Activated CD8-positive, alpha-beta T cell treated with anti-CD3 and anti-CD28 coated beads for 36 hours (primary cell): ENCODE measurements at places on chromosomes 16 and 17. TPM values are rescaled to one million over a fixed set of nuclear protein-coding genes. Genes with fewer than 3 reads are reported as not detected.
A peak's percentile ranks its signal among the peaks of the same experiment; 100 is the strongest.

- no peak overlapping the region for H3K27ac ChIP-seq
- no peaks in the 10 kb centered on the region for H3K27me3 ChIP-seq
- peaks cover 22% of the 10 kb centered on the region for H3K36me3 ChIP-seq
- no peak overlapping the region for H3K4me3 ChIP-seq
- peaks cover 4% of the 10 kb centered on the region for H3K4me1 ChIP-seq
- no peak for DNase-seq
Measured at GRCh38 chr17:37221865-37222264, 153.9 kb upstream of the C17orf78 start.

Gene GPR142
- not detected for total RNA-seq

DNA sequence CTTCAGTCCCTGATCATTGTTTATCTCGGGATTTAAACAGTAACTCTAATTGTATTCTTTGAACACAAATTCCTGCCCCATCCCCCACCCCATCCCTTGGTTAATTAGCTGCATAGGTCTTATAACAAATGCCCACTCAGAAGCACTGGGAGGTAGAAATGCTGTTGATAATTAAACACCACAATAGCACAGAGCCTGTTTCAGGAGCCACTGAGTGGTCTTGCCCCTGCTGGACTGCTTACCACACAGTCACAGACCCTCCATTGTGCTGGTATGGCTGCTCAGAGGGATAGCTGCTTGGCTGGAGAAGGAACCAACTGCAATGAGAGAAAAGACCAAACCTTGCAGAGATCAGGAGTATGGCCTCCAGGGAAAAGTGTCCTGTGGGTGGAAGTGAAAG is 214.1 kb downstream of the ANKFN1 start:
- H3K4me1 ChIP-seq: no peaks in the 10 kb centered on the region
- no peak overlapping the region for H3K4me3 ChIP-seq
- DNase-seq: no peak

Gene KRTAP9-8
- not detected for total RNA-seq

Gene CACNG1
- total RNA-seq: not detected

- H3K4me1 ChIP-seq: peaks cover 6% of the 10 kb centered on the region
- H3K27me3 ChIP-seq: no peaks in the 10 kb centered on the region
- no peak for DNase-seq
- peaks cover 42% of the 10 kb centered on the region for H3K36me3 ChIP-seq
- no peak overlapping the region for H3K27ac ChIP-seq
Measured at GRCh38 chr17:2181897-2182448, 121.6 kb downstream of the SMG6 start.

- H3K36me3 ChIP-seq: no peaks in the 10 kb centered on the region
- no peak overlapping the region for H3K27ac ChIP-seq
- no peak for DNase-seq
- no peak overlapping the region for H3K4me3 ChIP-seq
- no peaks in the 10 kb centered on the region for H3K4me1 ChIP-seq
- H3K27me3 ChIP-seq: no peaks in the 10 kb centered on the region
Measured at GRCh38 chr16:49510654-49511305, 137.2 kb downstream of the C16orf78 start.

GRCh38 chr17:66727634-66728570 is 107.0 kb upstream of the CACNG5 start:
- no peaks in the 10 kb centered on the region for H3K27me3 ChIP-seq
- peaks cover 5% of the 10 kb centered on the region for H3K4me1 ChIP-seq
- H3K27ac ChIP-seq: no peak overlapping the region
- DNase-seq: peak; percentile 66
- H3K36me3 ChIP-seq: peaks cover 11% of the 10 kb centered on the region

Gene SRCIN1
- total RNA-seq: 1.1 TPM

DNA sequence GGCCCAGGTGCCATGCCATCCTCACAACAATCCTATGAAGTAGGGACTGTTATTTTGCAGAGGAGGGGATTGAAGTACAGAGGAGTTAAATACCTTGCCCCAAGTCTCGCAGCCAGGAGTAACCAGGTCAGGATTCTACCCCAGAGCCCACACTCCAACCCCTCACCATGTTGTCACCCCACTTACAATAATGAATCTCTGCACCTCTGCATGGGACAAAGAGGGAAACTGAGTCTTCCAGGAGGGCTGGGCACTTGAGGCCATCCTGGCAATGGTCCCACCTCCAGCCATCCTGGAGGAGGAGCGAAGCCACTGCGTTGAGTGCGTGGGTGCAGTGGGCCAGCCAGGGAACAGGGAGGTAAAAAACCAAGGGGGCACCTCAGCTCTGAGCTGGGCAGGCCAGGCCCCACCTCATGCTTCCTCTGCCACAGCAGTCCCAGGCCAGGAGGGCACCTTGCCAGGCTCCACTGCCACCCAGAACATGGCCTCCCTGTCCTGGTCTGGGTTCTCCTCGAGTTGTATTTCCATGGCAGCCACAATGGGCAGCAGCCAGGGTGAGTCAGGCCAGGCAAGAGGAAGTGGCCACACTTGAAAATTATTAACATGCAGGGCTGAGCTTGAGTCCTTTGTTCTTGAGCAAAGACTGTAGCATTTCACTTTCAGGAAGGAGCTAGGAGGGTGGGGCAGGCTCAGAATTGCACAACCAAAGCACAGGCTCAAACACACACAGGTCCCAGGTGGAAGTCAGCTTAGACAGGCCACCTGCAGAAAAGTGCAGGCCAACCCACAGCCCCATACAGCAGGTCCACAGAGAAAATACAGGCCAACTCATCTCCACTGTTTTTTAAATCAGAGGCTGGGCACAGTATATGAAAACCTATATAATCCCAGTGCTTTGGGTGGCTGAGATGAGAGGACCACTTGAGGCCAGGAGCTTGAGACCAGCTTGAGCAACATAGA is 52.1 kb downstream of the CUEDC1 start:
- H3K36me3 ChIP-seq: no peaks in the 10 kb centered on the region
- DNase-seq: no peak
- no peaks in the 10 kb centered on the region for H3K27me3 ChIP-seq
- peaks cover 5% of the 10 kb centered on the region for H3K4me1 ChIP-seq
- H3K27ac ChIP-seq: no peak overlapping the region

Gene ADAP2
- total RNA-seq: 0.92 TPM

- no peak for DNase-seq
- no peaks in the 10 kb centered on the region for H3K36me3 ChIP-seq
- no peak overlapping the region for H3K4me3 ChIP-seq
- no peaks in the 10 kb centered on the region for H3K4me1 ChIP-seq
Measured at GRCh38 chr17:8681170-8681949, 50.8 kb upstream of the MYH10 start.

Gene ABHD15
- total RNA-seq: 9.7 TPM

Gene HNF1B
- 0.59 TPM for total RNA-seq

GRCh38 chr16:67190041-67190440 is at the start of gene EXOC3L1:
TSS of gene EXOC3L1 (minus strand) at chr16:67190136. CDS start at chr16:67189676, 460 bp downstream.
- peaks cover 7% of the 10 kb centered on the region for H3K27me3 ChIP-seq
- no peak within 1 kb of the TSS for H3K4me3 ChIP-seq
- peaks cover 36% of the 10 kb centered on the region for H3K4me1 ChIP-seq
- no peak within 1 kb of the TSS for H3K27ac ChIP-seq
- no peak for DNase-seq

Gene TCAP
- 1.3 TPM for total RNA-seq

- H3K36me3 ChIP-seq: peaks cover 40% of the 10 kb centered on the region
- peak overlapping the region; percentile 35 for H3K27ac ChIP-seq
- H3K27me3 ChIP-seq: no peaks in the 10 kb centered on the region
Measured at GRCh38 chr17:64357191-64357981, 33.3 kb downstream of the PECAM1 start.

DNA sequence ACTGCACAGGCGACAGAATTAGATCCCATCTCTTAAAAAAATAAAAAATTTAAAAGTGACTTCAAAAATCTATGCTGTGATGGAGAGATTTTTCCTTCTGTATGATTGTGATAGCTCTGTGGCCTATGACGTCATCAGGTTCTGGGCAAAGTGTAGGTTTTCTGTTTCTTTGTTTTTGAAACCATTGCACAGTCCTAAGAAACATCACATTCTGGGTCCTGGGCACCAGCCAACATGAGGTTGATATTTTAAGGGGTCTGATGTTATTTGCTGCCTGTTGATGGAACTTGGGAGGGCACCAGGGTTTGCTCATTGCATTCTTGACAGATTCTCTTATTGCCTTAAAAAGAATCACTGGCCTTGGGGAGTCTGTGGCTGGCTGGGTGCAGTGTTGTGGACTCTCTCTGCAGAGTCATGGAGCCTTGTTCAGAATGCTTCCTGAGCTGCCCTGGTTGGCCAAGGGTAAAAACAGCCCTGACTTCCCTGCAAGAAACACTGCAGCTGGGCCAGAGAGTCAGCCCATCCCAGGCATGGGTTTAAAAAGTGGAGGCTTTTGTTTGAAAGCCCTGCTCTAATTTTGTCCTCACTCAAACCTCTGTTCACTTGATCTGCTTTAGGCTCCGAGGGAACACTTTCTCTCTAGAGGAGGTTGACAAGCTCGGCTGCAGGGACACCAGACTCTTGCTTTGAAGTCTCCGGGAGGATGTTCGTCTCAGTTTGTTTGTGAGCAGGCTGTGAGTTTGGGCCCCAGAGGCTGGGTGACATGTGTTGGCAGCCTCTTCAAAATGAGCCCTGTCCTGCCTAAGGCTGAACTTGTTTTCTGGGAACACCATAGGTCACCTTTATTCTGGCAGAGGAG is 10.5 kb upstream of the CYLD start:
- no peaks in the 10 kb centered on the region for H3K36me3 ChIP-seq
- H3K27ac ChIP-seq: peak overlapping the region; percentile 48

- H3K27ac ChIP-seq: peak overlapping the region; percentile 5
- H3K27me3 ChIP-seq: no peaks in the 10 kb centered on the region
- peaks cover 33% of the 10 kb centered on the region for H3K4me1 ChIP-seq
- no peak overlapping the region for H3K4me3 ChIP-seq
- no peak for DNase-seq
Measured at GRCh38 chr17:2283302-2283701, 20.3 kb downstream of the SMG6 start.

DNA sequence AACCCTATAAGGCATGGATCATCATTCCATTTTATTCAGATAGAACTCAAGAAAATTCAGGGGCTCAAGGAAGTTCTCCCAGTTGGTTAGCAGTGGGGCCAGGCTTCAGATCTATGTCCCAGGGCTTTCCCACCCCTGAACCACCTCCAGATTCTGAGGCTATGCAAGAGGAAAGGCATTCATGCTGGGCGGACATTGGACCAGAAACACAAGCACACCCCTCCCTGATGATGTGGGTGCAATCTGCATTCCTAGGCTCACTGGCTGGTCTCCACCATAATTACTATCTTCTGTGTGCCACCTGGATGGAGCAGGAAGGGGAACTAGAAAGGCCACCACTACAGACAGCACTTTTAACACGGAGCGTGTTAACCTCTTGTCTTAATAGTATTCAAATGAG is 63.2 kb upstream of the ASIC2 start:
- peaks cover 8% of the 10 kb centered on the region for H3K27me3 ChIP-seq
- H3K4me1 ChIP-seq: no peaks in the 10 kb centered on the region
- no peak overlapping the region for H3K27ac ChIP-seq
- DNase-seq: no peak
- H3K36me3 ChIP-seq: no peaks in the 10 kb centered on the region
- no peak overlapping the region for H3K4me3 ChIP-seq

- DNase-seq: no peak
- no peaks in the 10 kb centered on the region for H3K4me1 ChIP-seq
- peaks cover 1% of the 10 kb centered on the region for H3K27me3 ChIP-seq
- no peaks in the 10 kb centered on the region for H3K36me3 ChIP-seq
- no peak overlapping the region for H3K27ac ChIP-seq
Measured at GRCh38 chr17:13182854-13183253, 165.0 kb upstream of the ELAC2 start.

- H3K4me3 ChIP-seq: no peak overlapping the region
- H3K36me3 ChIP-seq: no peaks in the 10 kb centered on the region
Measured at GRCh38 chr16:82368041-82368440, 198.0 kb upstream of the MPHOSPH6 start.

DNA sequence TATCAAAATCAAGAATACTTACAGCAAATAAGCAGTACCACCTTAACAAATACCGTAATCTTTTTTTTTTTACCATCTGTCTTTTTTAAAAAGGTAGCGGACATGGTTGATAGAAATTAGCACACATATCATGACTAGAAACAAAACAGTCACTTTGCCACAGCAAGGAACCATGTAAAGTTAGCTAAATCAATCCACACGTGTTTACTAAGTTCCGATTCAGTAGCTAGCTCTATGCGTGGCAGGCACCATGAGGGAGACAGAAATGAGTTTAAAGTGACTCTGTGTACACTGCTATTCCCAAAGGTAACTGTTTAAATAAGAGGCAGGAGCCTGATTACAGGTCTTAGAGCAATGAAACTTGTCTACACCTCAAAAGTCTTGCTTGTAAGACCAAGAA is 108.6 kb downstream of the XYLT1 start:
- H3K36me3 ChIP-seq: peaks cover 9% of the 10 kb centered on the region
- H3K27me3 ChIP-seq: no peaks in the 10 kb centered on the region
- H3K4me1 ChIP-seq: peaks cover 86% of the 10 kb centered on the region
- no peak overlapping the region for H3K27ac ChIP-seq
- H3K4me3 ChIP-seq: no peak overlapping the region

GRCh38 chr16:66976746-66977145 is 11.6 kb upstream of the CES4A start:
- no peaks in the 10 kb centered on the region for H3K36me3 ChIP-seq
- DNase-seq: no peak
- peaks cover 39% of the 10 kb centered on the region for H3K4me1 ChIP-seq
- peaks cover 4% of the 10 kb centered on the region for H3K27me3 ChIP-seq
- H3K4me3 ChIP-seq: peak overlapping the region; percentile 26
- H3K27ac ChIP-seq: no peak overlapping the region

Gene GSPT1
- total RNA-seq: 202 TPM

Gene CCL8
- total RNA-seq: not detected

GRCh38 chr16:58128181-58128631 is 975 bp downstream of the CFAP20 start:
- peak overlapping the region; percentile 90 for H3K4me3 ChIP-seq
- peaks cover 9% of the 10 kb centered on the region for H3K36me3 ChIP-seq
- H3K4me1 ChIP-seq: peaks cover 47% of the 10 kb centered on the region

Gene HASPIN
- 21.3 TPM for total RNA-seq

DNA sequence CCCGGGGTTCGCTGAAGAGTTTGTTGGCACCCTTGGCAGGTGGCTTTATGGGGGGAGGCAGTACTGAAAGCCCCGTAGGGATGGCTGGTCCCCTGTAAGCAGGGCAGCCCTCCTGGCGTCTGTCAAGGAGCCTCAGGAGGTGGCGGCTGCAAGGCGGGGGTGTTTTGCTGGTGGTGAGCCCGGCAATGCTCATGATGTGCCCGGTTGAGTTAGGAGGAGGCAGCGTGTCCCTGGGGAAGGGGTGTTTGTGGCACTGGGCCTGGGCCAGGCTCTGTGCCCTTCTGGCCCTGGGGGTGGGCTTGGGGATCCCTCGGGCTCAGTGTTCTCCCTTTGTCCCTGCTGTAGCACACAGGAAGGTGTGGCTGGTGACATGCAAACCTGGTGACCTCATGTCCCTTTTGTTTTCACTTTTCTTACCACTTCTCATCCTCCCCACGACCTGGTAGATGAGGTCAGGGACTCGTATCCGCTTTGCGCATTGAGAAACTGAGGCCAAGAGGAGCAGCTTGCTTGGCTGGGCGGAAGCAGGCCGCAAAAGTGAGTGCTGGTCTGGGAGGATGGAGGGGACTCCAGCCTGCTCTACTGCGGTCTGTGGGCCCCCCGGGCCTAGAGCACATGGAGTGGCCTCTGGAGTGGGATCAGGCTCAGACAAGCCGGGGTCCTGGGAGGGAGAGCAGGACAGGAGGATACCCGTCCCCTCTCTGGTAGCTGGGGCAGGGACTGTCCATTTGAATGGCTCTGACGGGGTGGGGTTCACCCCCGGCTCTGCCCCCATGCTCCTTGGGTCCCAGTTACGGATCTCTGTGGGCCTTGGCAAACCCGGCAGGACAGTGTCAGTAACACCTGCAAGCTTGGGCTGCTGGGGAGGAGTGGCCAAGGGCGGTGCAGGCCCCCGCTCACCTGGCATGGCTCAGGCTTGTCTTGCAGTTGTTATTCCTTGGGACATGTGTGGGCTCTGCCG is 2.2 kb downstream of the SNN start:
- H3K27ac ChIP-seq: peak overlapping the region; percentile 92
- no peaks in the 10 kb centered on the region for H3K27me3 ChIP-seq
- peak; percentile 69 for DNase-seq
- no peaks in the 10 kb centered on the region for H3K36me3 ChIP-seq
- peak overlapping the region; percentile 77 for H3K4me3 ChIP-seq
- peaks cover 66% of the 10 kb centered on the region for H3K4me1 ChIP-seq
